ENCODE measurements at places on chromosomes 16 and 17. TPM values are rescaled to one million over a fixed set of nuclear protein-coding genes. Genes with fewer than 3 reads are reported as not detected.

The LITAFD gene
- total RNA-seq, result not detected

DNA sequence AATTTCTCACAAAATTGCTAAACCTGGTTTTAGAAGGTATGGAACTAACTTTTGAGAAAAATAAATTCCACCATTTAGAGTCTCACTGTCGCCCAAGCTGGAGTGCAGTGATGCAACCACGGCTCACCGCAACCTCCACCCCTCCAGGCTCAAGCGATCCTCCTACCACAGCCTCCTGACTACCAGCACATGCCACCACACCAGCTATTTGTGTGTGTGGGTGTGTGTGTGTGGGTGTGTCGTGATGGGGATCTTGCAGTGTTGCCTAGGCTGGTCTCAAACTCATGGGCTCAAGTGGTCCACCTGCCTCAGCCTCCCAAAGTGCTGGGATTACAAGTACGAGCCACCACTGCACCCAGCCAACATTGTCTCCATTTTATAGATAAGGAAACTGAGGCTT is 71.3 kb upstream of the NOL11 start:
- DNase-seq, result no peak

GRCh38 chr17:9342225-9342624 is 233.4 kb downstream of the STX8 start:
- DNase-seq, result no peak

The NRN1L gene
- 1.2 TPM for total RNA-seq

DNA sequence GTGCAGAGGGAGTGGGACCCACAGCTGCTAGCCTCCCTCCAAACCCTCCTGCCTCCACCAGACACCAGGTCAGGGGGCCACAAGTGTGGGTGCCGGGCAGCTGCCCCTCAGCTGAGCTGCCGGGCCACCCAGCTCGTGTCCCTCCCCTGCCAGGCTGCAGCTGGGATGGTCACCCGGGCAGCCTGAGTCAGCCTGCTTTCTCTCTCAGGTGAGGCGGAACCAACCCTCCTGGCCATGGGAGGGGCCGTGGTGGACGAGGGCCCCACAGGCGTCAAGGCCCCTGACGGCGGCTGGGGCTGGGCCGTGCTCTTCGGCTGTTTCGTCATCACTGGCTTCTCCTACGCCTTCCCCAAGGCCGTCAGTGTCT is 6.9 kb downstream of the SLC16A3 start:
- DNase-seq, result no peak

DNA sequence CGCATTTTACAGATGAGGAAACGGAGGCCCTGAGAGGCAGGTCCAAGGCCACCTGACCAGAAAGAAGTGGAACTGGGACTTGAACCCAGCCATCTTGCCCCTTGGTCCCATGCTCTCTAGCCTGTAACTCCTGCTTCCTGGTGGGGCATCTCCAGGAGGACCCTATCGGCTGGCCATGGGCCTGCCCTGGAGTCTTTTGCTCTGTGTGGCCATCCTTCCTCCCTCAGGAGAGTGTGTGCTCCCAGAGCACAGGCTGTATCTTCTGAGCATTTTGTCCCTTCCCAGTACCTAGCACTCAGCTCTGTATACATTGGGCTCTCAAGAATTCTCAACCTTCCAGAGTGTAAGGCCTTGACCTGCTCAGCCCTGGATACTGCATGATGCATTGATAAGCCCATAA is 28.4 kb upstream of the STH start:
- DNase-seq, result no peak

DNA sequence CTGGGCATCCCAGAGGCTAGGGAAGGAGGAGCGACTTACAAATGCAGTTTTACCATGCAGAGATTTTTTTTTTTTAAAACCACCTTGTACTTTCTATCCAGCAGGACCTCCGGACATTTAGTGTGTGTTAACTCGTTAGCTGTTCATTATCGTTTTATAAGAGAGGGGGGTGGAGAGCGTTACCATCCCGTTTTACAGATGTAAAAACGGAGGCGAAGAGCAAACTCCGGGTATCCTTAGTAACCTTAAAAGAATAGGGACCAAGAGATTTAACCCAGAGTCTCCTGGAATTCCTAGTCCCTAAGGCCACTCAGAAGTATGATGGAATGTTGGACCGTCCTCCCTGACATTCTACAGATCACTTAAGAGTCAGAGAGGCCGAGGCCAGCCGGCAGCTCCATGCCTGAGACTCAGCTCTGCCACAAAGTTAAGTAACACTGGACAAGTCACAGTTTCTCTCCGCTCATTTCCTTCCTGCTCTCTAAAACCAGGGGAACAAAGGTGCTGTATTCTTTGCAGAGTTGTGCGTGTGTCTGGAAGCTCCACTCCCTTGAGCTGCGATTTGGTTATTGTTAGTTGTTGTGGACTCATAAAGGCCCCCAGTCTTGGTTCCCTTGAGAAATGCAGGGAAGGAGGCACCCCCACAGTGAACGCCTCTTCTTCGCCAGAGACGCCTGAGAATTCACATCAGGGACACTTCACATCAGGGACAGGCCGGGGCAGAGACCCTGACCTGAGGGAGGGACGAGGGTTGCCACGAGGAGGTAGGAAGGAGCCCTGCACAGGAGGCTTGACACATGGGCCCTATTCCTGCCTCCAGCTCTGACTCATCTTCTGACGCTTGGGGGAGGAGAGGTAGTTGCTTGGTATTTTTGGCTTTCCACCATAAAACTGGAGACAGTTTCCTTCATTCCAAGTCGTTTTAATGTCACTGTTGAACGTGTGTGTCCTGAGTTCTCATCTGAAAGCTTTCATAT is 1.2 kb downstream of the DUSP14 start:
- peak; percentile 43 for DNase-seq

GRCh38 chr16:89499767-89500166 is 8.4 kb upstream of the SPG7 start:
- DNase-seq, result no peak

The PPP1R1B gene
- total RNA-seq, result 2.4 TPM

The SDR42E2 gene
- 0.26 TPM for total RNA-seq

- no peak for DNase-seq
Measured at GRCh38 chr16:66434619-66435430, 7.7 kb downstream of the BEAN1 start.

The PRSS22 gene
- total RNA-seq, result 52.7 TPM

The KCNJ18 gene
- not detected for total RNA-seq

The ZNF771 gene
- total RNA-seq, result 21.9 TPM

DNA sequence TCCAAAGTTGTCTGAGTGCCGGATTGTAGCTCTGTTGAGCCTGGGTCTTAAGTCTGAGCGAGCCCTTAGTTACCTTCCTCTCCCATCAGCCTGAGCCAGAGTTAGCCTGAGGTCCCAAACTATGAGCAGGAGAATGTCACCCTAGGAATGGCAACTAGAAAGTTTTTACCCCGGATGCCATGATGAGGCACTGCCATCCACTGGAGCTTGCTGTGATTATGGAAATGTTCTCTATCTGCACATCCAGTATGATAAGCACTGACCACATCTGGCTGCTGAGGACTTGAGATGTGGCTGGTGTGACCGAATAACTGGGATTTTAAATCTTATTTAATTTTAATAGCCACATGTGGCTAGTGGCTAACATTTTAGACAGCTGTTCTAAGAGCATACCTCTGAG is 550.0 kb downstream of the CDH13 start:
- no peak for DNase-seq
